ENCODE measurements at places on chromosomes 5 and 9. TPM values are rescaled to one million over a fixed set of nuclear protein-coding genes. Genes with fewer than 3 reads are reported as not detected.

IFNK gene
- total RNA-seq = not detected

LCN1 gene
- not detected for total RNA-seq

PHF24 gene
- not detected for total RNA-seq

PCDHA12 gene
- total RNA-seq = not detected

ALDH1A1 gene
- total RNA-seq = 630 TPM

DNA sequence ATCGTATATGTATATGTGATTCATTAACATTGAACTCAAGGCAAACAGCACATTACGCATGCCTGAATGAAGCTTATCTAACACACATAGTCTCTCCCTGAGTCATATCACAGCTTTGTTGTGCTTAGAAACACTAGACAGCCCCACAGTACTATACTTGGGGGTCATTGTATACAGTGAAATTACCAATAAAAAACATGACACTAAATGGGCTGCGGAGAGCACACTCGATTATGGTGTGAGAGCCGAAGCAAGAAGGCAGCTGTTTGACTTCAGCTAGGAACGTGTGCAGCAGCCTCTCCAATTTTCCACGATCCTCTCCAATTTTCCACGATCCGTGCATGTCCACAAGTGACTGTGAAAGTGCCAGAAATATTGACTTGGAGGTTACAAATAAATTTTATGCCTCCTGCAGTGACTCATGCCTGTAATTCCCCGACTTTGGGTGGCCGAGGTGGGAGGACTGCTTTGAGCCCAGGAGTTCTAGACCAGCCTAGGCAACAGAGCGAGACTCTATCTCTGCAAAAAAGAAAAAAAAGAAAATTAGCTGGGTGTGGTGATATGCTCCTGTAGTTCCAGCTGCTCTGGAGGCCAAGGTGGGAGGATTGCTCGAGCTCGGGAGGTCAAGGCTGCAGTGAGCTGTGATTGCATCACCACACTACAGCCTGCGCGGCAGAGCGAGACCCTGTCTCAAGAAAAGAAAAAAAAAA, 102.4 kb downstream of the DAPK1 start:
- peak; percentile 74 for DNase-seq

PCDHB4 gene
- total RNA-seq = 0.33 TPM

DNA sequence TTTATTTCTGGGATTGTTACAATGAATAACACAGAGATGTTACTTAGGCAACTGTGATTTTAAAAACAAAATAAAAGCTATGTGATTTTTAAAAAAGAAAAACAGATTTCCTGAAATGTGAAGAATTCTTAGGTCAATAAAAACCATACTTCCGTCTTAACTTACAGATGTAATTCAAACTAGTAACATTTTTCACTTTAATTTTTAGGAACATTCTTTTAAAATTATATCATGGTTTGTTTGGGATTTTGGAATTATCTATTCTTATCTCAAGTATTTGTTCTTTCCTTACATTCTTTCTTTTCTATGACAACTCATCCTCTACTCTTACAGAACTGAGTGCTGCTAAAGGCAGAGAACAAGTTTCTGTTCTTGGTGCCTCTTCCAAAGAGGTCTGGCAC, 159.5 kb downstream of the RAPGEF6 start:
- DNase-seq = peak; percentile 32

GRCh38 chr9:16043756-16044578, 491.1 kb downstream of the CCDC171 start:
- no peak for DNase-seq

CDH9 gene
- not detected for total RNA-seq

PCDHGB1 gene
- total RNA-seq = 2.4 TPM

GRCh38 chr9:130833031-130833990, 1.7 kb upstream of the ABL1 start:
- peak; percentile 26 for DNase-seq

- DNase-seq = no peak
These were observed 2309.4 kb upstream of the ACO1 start for GRCh38 chr9:30075022-30075421.

DNA sequence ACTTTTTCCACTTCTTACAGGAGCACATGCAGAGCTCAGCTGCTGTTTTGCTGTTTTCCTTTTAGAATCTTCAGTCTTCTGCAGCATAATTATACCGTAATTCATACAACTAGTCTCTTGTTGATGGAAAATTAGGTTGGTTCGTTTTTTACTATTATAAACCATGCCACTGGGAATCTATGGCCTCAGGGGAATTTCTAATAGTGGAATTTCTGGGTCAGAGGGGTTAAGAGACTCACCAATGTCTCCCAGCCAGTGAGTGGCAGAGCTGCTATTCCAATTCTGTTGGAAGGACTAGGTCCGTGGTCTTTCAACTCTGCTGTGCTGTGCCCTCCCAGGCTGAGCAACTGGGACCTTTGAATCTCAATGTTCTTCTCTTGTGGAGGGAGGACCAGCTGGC, 282.5 kb downstream of the ZSWIM6 start:
- peak; percentile 11 for DNase-seq
